ENCODE measurements at places on chromosomes 7 and 10.

- no peak for DNase-seq
Measured at GRCh38 chr10:79178614-79179163, 109.9 kb downstream of the ZMIZ1 start.

DNA sequence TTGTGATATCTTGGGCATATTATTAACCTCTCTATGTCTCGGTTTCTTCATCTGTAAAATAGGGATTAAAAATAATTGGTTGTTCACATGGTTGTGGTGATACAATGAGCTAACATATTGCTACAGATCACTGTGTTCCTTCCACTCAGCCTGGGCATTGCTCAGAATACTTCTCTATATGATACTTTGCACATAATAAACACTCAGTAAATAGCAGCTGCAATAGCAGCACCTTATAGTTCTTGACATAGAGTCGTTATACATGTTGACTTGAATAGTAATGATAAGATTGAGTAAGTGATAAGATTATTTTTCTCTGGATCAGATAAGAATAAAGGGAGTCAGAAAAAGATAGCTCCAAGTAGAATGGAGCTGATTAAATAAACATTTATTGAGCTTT, 42.3 kb downstream of the PTTG1IP2 start:
- no peak for DNase-seq

- no peak for DNase-seq
Measured at GRCh38 chr10:62817121-62817765, 1.1 kb upstream of the EGR2 start.

- DNase-seq: no peak
Measured at GRCh38 chr10:45555795-45556194, 116.8 kb downstream of the ZFAND4 start.

- DNase-seq: no peak
Measured at GRCh38 chr7:102874166-102874829, 38.5 kb upstream of the LRRC17 start.

DNA sequence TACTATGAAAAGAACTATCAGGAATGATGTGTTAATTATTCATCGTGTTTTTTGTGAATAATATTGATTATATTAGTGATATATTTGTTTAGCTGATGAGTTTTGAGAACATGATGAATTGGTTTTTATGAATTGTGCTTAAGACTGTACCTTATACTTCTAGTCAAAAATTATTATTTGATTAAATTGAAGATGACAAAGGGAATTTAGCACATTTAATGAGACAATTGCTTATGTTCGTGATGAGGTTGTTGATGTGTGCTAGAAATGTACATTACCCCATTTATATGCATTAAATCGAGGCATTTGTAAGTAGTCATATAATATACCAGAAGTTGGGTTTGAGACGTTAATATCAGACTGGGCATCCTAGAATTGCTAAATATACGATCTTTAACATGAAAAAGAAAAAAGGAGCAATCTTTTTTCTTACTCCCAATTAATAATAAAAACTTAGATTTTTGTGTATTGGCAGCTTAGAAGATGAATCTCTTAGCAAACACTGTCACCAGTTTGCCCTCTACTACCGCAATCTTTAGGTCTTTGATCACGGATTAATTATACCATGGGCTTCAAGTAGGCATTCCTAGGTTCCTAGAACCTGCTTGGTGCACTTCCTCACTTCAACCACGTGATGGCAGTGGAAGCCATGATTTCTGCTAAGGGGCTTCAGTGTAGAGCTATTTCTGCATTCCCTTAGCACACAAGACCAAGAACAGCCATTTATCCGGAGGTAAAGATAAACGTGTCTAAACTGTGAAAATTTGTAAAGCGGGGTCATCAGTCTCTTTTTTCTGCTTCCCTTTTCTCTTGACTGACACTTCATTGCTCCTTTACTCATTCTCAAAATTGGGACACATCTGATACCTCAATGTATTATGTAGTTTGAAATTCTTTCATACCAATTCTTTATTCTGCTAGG, 1.6 kb downstream of the KLHDC10 start:
- peak; percentile 31 for DNase-seq

GRCh38 chr10:12847361-12847975, 154.0 kb downstream of the CCDC3 start:
- DNase-seq: no peak

- no peak for DNase-seq
Measured at GRCh38 chr7:90025771-90026170, 128.5 kb upstream of the STEAP1 start.

- DNase-seq: no peak
Measured at GRCh38 chr7:91660734-91661356, 219.7 kb downstream of the MTERF1 start.

DNA sequence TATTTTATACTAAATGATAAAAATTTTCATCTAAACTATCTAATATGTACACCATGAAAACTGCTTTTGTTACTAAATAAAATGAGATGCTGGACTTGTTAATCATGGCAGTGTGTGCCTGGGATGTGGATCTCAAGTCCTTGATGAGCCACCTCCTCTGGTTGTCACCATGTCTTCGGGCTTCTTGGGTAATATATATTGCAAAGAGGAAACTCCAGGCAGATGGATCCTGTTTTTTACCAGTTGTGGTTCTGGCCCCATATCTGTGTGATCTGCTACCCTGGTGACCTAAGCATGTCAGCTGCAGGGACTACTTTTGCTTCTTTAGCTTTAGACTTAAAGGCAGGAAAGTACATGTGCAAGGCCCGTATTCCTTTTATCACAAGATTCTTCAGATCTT, 46.2 kb downstream of the TMEM60 start:
- DNase-seq: no peak

- peak; percentile 58 for DNase-seq
Measured at GRCh38 chr10:6647811-6648526, 67.9 kb upstream of the PRKCQ start.

GRCh38 chr10:124657806-124658205, 86.4 kb downstream of the FAM53B start:
- DNase-seq: no peak

DNA sequence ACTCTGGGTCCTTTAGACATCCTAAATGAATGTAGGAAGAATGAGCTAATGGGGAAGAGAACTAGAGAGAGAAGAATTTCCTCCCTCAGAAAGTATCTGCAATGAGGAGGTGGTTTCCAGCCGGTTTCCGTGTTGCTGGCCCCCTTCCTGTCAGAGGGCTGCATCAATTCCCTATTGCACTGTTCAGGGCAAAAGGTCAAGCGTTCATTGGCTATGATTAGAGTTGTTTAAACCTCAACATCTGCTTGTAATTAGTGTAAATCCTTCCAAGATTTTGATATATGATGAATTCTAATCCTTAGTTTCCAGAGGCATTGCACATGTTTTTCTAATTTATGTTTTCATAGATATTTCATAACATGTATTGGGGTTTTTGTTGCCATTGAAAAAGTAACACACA, 107.3 kb upstream of the SGCE start:
- DNase-seq: no peak

DNA sequence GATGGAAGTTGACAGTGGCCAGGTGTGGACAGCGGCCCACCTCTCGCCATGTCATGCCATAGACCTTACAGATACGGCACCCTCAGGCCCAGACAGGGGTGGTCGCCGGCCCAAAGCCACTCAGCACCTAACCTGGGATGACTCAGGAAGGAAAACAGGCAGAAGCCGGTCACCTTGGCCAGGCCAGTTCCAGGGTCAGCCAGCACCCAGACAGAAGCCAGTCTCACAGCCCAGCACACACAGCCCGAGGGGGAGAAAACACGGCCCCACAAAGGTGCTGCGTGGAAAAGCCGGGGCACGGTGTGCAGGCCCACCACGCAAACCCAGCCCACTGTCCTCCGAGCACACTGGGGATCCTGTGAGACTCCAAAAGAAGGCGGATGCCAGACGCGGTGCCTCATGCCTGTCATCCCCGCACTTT, 95.2 kb upstream of the DNAAF5 start:
- DNase-seq: no peak

- no peak for DNase-seq
Measured at GRCh38 chr7:128361411-128362379, at the start of gene PRRT4. PRRT4 (minus strand) TSS chr7:128361690.

DNA sequence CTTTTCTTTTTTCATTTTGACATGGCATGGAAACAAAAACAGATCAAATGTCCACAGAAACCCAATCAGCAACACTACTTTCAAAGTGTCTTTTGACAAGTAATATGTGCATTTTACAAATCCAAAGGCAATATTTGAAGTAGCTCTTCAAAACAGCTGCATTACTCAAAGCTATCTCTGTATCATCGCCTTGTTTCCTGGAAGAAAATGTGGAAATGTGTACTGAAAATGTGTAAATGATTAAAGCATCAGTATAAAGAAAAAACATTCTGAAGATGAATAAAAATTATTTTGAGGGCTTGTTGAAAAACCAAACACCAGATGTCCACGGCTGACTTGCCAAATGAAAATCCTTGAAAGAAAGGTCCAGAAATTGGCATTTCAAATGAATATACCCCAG, 16.5 kb upstream of the ITGB8 start:
- no peak for DNase-seq

- no peak for DNase-seq
Measured at GRCh38 chr7:27123007-27123476, 7.5 kb downstream of the HOXA4 start.

DNA sequence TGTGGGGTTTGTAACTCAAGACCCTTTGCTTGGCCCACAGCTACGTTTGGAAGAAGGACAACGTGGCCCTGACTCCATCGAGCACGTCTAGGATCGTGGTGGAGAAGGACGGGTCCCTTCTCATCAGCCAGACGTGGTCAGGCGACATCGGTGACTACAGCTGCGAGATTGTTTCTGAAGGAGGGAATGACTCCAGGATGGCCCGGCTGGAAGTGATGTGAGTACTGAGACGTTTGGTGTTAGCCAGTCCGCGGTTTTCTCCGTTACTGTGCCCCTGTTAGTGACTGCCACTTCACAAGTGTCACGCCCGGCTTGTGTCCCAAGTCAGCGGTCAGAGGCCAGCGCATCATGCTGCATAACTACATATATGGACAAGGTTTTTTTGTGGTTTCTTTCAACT, 673.3 kb downstream of the SDK1 start:
- DNase-seq: no peak

GRCh38 chr7:144386741-144387140, 16.8 kb downstream of the NOBOX start:
- no peak for DNase-seq

- DNase-seq: no peak
Measured at GRCh38 chr10:74058071-74058470, 60.2 kb downstream of the VCL start.

- no peak for DNase-seq
Measured at GRCh38 chr7:4237296-4238235, 444.5 kb upstream of the FOXK1 start.

GRCh38 chr10:68406815-68407548, at the start of gene RUFY2:
RUFY2 (minus strand) TSS chr10:68407277; CDS start chr10:68407189, 88 bp downstream.
- DNase-seq: peak; percentile 75

GRCh38 chr10:16117305-16117695, 257.0 kb upstream of the MINDY3 start:
- no peak for DNase-seq

DNA sequence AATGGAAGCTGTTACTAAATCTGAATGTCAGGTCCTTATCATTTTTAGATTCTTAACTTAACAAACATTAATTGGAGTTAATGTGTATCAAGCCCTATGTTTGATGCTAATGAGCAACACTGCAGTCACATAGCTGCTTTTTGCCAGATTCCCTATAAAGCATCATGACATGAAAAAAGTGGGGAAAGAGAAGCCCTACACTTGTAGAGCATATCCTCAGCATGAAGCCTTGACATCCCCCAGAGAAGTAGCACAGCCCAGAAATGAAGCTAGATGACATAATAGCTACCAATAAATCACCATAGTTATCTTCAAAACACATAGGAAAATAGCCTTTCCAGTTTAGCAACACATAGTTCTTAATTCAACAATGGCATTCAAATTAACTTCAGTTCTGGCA, 49.2 kb upstream of the CDK1 start:
- no peak for DNase-seq

Data from hypothalamus (tissue), 51 donors.